EH (cell line): ENCODE measurements at places on chromosomes 2 and 18.

GRCh38 chr18:79904357-79905147 is 46.9 kb downstream of the SLC66A2 start:
- DNase-seq, result no peak

DNA sequence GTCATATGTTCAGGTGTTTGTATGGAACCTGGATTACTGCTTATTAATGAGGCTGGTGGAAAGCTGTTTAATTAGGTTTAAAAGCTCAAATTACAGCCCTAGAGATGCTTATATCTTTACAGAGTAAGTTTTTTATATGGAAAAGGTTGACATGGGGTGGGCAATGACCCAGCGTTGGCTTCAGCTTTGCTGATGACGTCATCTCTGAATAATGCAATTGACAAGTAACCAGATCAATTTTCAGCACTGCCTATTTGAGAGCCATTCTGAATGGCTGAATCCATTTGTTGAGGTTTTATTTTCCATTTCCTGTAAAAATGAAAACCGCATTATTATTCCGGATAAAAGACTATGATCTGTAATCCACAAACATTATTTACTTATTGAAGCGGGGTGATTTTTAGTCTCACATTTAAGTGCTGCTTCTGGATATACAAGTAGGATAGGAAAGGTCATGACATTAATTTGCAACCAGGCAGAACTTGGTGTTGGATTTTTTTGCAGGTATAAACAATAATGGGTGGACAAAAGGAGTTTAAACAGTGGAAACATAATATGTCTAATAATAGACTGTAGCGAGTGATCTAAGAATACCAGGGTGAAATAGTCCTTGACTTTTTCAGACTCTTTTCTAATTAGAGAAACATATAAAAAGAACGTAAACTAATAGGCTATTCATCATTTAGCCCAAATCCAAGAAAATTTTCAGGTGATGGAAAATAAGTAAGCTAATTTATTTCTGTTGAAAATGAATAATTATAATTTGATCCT is 2.7 kb downstream of the PPP1R1C start:
- DNase-seq, result no peak

DNA sequence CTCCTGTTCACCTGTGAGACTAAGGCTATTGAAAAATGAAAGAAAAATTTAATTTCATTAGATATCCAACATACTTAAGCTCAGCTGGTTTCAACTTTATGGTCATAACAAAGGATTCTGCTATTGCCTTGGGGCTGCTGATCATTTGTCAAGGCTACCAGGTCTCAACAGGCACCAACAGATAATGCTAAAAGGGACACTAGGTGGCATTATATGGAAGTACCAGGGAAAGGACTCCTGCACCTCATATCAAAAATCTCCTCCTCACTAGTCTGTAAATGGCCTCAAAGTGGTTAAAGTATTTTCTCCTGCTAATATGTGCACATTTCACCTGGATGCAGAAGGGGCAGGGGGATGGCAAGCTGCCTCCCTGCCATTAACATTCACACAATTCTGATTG is 167.9 kb upstream of the REG3A start:
- no peak for DNase-seq

- peak; percentile 67 for DNase-seq
Measured at GRCh38 chr2:183010112-183010511, 28.1 kb downstream of the NCKAP1 start.

- DNase-seq, result no peak
Measured at GRCh38 chr2:74046441-74046840, 61.7 kb downstream of the TET3 start.

GRCh38 chr2:166140932-166141331 is 13.1 kb upstream of the SCN1A start:
- no peak for DNase-seq

DNA sequence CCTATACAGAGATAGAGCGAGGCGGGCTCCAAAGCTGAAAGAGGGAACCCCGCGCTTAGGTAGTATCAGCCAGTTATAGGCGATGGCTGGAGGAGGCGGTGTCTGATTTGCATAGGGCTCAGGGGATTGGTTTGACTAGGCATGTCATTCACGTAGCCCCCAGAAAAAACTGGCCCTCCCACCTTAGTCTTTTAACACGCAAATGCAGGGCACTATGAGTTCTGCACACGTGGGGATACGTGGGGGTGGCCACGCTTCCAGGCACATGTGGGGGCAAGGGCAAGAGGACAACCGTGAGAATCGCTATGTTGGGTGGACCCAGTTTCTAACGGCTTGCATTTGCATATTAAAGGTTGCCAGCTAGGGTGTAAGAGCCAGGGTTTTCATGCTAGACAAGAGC is 56.7 kb upstream of the MSTN start:
- no peak for DNase-seq
